ENCODE measurements at places on chromosomes 16 and 17.

- DNase-seq = no peak
Measured at GRCh38 chr16:75024594-75024993, 25.8 kb downstream of the ZNRF1 start.

DNA sequence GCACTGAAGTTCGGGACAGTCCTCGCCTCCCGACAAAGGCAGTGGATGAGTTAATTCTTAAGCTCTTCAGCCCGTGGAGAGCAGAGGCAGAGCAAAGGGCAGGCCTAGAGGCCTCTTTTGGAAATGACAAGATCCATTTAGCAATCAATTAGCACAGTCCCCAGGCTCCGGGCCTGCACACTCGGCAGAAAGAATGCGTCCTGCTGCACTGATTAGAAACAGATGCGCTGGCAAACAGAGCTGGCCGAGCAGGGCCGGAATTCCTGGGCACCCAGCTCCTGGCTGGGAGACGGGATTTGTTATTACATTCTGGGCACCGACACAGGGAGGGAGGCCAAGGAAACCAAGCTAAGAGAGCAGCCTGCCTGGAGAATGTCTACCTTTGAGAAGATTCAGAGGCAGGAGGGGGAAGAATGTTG lies 162.9 kb downstream of the COPRS start:
- DNase-seq = no peak

- no peak for DNase-seq
Measured at GRCh38 chr16:49036126-49036525, 245.5 kb downstream of the CBLN1 start.

GRCh38 chr17:73759734-73760438 lies 115.6 kb upstream of the SDK2 start:
- peak; percentile 77 for DNase-seq

DNA sequence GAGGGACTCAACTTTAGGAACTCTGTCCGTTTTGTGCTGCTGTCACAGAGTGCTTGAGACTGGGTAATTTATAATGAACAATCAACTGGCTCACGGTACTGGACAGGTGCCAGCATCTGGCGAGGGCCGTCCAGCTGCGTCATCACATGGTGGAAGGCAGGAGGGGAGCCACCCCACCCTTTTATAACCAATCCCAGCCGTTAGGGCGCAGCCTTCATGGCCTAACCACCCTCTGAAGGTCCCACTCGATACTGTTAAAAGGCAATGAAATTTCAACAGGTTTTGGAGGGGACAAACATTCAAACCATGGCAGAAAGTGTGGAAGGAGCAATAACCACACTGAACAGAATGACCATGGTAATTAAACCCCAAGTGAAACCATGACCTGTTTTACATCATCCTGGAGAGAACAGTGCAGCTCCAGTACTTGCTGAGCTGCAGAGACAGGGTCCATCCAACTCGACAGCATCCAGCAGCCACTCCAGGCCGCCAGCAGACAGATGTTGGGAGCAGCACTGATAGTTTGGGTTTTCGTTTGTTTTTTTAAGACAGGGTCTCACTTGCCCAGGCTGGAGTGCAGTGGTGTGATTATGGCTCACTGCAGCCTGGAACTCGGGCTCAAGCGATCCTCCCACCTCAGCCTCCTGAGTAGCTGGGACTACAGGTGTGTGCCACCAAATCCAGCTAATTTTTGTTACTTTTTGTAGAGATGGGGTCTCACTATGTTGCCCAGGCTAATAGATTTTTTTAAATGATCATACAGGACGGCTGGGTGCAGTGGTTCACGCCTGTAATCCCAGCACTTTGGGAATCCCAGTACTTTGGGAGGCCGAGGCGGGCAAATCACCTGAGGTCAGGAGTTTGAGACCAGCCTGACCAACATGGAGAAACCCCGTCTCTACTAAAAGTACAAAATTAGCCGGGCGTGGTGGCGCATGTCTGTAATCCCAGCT lies 11.0 kb downstream of the CHMP6 start:
- DNase-seq = peak; percentile 45

DNA sequence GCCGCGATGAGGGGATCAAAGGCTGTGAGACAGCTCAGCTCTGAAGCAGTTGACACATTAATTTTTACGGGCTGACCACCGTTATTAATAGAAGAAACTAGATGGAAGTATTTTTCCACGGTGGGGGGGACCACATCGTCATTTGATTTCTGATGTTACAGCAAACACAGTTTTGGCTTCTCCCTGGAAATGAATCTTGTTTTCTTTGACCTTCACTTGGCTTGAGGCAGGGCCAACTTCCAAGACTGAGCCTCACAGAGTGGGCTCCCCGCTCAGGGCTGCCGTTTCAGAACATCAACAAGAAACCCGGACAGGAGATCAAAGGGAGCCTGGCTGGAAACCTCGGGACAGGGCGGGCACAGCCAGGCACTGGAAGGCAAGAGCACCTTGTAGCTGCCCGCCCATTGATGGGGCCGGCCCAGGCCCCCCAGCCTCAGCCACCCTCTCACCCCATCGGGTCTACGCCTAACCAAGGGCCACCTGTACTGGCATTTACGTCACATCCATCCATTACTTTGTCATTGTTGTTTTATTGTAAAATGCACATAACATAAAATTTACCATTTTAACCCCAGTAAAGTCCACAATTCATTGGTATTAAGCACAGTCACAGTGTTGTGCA lies 124.6 kb downstream of the C16orf95 start:
- DNase-seq = no peak

DNA sequence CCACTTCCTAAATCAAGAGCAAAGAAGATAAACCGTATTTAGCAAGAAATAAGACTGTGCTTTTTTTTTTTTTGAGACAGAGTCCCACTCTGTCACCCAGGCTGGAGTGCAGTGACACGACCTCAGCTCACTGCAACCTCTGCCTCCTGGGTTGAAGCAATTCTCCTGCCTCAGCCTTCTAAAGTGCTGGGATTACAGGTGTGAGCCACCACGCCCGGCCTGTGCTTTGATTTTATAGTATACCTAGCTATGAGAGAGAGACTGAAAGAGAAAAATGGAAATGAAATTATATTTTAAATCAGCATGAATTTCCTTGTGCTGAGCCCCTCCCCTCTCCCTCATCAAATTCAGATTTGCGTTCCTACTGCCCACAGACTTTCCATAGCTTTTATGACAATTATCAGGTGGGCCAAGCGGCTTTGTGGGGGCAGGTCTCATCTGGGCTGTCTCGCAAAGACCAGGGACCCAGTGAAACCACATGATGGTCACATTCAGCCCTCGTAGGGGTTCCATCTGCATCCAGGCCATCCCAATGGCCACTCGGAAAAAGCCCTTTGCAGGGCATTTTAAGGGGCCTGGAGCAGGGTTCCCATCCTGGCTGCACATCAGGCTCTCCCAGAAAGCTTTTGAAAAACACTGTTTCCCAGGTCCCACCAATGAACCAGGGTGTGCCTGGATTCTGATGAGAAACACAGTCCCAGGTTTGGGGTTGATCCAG lies 8.5 kb downstream of the CACNG1 start:
- no peak for DNase-seq

DNA sequence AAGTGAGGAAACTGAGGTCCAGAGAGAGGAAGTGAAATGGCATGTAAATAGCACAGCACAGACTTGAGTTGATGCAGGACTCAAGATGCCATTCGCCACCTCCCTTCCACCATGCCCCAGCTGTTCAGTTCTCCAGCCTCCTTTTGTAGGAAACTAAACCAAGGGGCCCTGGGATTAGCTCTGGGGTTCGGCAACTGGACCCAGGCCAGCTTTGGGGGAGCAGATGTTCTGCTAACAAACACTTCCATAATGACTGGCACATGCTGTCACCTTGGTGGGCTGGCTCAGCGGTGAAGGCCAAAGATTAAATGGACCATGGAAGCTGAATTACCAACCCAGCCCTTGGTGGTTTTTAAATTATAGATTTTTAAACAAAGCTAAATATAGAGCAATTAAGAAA lies 77.0 kb downstream of the IRX6 start:
- no peak for DNase-seq

DNA sequence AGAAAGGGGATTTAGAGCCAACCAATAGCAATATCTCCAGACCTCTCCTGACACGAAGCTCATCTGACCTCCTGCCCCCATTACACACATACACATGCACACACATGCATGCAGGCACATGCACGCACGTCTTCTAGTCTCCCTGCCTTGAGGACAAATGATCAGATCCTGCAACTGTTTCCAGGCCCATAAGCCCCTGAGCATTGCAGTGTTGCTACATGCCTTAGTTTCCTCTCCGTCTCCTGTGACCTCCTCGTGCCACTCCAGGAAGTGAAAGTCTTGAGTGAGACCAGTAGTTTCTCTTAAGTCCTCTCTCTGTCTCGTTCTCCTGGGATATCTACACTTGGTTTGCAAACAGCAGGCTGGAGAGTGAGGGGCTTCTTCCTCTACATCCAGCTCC lies 8.2 kb downstream of the CIITA start:
- no peak for DNase-seq

DNA sequence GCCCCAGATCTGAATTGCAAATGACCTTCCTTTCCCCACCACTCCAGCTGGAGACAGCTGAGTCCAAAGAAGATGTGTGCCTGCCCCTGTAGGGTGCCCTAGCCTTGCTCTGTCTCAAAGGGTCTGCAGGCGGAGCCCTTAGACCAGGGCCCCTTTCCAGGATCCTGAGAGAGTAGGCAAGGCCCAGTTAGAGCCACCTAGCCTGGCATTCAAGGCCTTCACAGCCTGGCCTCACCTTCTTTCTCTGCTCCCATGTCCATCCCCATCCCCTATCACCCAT lies 66.6 kb upstream of the LHX1 start:
- no peak for DNase-seq

- no peak for DNase-seq
Measured at GRCh38 chr17:48462946-48463345, 32.9 kb upstream of the SKAP1 start.

DNA sequence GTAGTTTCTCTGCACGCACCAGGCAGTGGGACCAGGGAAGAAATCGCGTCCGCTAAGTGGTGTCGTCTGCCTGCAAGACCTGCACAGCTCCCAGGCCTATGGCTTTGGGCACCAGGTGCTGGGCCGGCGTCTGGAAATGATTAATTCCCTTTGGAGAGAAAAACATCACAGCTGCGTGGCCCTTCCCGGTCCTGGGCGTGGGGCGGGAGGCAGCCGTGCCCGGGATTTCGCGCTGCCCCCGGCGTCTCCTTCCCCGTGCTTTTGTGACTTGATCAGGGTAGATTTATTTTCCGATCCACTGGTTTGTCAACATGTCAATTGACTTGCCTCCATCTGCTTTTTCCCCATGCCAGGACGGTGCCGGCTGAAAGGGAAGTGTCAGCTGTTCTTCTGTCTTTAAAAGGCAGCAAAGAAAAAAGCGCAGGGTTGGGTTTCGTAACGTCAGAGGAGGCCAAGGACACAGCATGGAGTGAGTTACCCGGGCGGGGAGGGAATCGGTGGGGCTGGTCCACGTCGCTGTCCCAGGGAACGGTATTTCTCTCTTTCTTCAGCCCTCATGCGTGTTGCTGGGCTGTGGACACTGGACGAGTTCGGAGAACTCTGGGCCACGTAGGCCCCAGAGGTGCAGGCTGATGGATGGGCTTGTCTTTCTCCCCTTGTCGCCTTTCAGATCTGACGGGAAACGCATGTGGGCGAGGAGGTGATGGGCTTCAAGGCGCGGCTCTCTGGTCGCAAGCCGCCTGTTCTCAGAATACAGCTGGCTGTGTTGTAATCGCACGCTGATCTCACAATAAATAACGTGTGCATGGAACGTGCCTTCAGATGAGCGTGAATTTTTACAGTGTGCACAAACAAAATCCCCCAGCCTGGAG lies 188.1 kb upstream of the ZNF469 start:
- no peak for DNase-seq

DNA sequence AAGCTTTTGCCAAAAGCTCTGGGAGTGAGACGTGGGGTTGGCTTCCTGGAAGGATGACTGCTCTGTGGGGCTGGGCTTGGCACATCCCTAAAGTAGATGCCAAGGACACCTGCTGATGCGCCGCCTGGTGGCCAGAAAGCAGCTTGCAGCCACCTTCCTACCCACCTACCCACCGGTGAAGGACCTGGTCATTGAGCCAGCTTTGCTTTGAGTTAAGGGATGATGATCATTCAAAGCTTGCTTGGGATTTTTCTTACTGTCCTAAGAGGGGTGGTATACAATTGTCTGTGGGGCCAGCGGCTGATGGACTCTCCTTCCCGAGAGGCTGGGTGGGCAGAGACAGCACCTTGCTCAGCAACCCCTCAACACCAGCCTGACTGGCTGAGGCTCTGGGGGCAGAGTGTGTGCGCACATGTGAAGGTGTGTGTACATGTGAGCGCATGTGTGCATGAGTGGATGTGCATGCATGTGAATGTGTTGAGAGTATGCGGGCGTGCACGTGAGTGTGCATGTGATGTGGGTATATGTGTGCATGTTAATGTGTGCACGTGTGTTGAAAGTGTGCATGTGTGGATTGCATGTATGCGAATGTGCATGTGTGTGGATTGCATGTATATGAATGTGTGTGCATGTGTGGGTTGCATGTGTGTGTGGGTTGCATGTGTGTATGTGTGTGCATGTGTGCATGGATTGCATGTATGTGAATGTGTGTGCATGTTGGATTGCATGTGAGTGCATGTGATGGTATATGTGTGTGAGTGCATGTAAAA lies 18.6 kb downstream of the C1QTNF1 start:
- peak; percentile 27 for DNase-seq

DNA sequence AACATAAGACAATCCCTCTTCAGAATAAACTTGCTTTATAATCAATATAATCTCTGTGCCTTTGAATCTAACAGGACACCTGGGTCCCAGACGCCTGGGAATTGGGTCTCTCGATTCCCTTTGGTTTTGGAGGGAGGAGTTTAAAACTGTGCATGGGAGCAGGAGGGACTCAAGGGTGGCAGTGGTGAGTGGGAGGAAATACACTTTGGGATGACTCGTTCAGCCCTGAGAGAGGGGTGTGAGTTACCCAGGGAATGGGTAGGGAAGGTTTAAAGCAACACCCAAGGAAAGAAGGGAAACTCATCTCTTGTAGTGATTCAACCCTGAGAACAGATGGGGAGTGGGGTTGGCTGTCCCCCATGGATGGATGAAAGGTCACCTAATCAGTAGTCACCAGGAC lies 1.6 kb downstream of the RANGRF start:
- no peak for DNase-seq

GRCh38 chr17:60554377-60554788 lies 28.3 kb upstream of the APPBP2 start:
- no peak for DNase-seq

DNA sequence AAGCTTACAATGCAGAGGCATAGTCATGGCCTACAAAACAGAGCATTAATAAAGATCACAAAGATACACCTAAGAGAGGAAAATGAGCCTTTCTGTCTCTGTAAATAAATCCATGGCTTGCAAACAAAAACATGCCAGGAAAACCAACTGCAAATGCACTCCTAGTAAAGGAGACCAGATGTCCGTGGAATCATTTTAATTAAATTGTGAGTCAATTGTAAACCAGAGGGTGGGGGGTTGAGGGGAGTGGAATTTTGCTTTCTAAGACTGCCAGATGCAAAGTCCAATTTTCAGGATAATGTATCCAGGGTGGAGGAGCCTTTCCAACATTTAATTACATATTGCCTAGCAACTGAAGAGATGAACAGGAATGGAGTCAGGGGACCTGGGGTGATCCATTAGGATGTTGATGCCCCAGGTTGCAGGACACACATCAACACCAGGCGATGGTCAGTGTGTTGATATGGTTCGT lies 390.3 kb upstream of the CCL2 start:
- DNase-seq = no peak

- no peak for DNase-seq
Measured at GRCh38 chr16:49640581-49640980, 215.3 kb downstream of the ZNF423 start.
